ENCODE measurements at places on chromosomes 3 and 15.

DNA sequence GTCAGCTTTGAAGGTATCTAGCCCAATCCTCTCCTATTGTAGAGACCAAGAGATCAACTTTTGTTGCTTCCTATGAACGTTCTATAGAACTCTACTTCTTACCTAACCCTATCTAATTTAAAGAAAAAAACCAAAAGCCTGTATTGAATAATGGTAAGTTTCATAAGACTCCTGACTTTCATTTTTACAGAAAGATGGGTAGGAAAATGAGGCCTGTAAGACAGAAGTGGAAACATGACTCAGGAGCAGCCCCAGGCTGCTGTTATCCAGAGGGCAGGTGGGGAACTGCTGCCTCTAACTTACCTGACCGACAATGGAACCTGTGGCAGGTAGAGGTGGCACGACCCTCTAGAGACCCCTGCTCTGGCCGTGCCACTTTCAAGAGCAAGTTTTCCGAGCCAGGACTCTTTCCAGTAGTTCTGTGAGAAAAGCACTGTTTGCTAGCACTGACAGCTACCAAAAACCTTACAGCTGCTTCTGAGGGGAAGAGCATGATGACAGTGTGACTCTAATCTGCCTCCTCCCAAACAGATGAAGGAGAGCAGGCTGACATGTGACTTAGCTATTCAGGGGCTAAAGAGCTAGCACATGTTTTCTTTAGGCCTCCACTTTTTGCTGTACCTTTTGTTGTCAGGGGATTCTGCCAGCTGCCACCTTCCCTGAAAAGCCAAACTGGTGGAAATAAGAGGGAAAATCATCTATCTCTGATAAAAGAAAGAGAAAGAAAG is 17.5 kb downstream of the POPDC2 start:
- no peak for ATAC-seq

DNA sequence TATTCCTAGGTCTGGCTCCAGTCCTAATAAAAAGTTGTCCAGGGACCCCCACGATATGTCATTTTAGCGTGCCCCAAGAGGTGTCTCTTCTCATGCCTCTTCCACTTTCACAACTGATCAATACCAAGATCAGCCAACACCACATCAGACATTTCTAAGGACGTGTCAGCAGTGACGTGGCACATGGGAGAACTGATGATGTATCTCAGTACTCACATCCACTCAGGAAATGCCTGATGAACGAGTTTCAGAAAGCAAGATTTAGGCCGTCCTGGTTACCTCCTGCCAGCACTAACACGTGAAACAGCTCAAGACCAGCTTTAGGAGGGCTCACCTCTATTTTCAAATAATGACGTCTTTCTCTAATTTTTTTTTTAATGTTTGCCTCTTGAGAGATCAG is 19.6 kb downstream of the VGLL4 start:
- ATAC-seq, result no peak

GRCh38 chr3:154496978-154497377 is 67.0 kb upstream of the GPR149 start:
- no peak for ATAC-seq

- no peak for ATAC-seq
Measured at GRCh38 chr3:47162697-47163168, 1.2 kb downstream of the SETD2 start.

GRCh38 chr3:72750405-72750965 is 97.8 kb downstream of the SHQ1 start:
- ATAC-seq, result no peak

GRCh38 chr3:69385723-69386555 is at the start of gene FRMD4B:
TSS of gene FRMD4B (minus strand) at chr3:69386088. CDS start at chr3:69385989, 99 bp downstream.
- ATAC-seq, result peak; percentile 92

- ATAC-seq, result no peak
Measured at GRCh38 chr3:174442302-174442682, 416.8 kb upstream of the NAALADL2 start.
